ENCODE measurements at places on chromosomes 4 and X.

DNA sequence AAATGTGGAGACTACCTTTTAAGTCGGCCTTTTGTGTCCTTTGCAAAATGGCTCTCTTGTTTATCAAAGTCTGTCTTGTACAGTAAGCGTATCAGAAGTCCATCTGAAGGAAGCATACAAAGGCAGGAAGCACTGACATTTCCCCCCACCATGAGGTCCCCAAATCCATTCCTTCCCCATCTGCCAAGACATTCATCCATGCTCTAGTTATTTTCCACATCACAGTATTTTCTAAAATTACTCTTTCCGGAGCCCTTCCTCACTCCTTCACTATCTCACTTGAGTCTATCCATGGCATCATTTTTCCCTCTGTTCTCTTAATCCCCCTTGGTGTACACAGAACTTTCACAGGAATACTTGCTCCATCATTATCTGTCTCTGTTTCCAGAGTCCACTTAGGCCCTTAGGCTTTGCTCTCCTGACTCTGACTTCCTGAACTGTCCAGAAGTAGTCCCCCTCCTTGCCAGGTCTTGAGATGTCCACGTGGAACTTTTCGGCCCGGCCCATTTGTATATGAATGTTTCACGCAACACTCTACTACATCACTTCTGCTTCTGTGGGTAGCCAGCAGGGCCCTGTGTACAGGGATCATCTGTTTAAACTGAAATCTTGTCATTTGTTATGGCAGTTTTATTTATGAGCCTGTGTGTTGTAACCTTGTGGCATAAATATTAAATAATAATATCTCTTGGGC is 2.1 kb downstream of the SEL1L3 start:
- DNase-seq = no peak

DNA sequence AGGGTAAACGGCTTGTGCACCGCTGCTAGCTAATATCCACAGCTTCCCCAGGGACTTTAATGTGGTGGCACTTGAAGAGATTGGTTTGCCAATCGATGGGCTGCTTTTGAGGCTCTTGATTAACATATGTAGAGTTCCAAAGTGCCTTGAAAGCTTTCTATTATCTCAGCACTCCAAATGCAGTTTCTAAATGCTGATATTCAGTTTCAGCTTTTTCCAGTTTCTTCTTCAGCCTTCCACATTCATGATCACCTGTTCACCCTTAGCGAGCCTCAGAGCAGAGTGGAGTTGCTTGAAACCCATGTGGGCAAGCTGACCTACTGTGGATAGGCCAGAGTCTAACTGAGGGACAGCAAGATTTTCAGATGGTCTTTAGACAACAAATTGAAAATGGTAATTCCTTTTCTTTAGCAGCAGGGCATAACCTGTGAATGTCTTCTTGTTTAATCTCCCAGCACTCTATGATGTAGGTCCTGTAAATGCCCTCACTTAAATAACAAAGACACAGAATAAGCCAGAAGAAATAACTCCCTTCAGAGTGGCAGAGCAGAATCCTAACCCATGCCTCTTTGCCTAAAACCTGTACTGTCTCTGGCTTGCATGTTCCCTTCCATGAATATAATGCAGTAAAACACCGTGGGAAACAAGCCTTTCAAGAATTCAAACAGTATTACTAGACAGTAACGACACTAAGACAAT is 99.8 kb downstream of the TSPAN5 start:
- DNase-seq = no peak

- DNase-seq = no peak
These were observed 98.2 kb downstream of the KLHL8 start for GRCh38 chr4:87122252-87122651.

- DNase-seq = no peak
These were observed 300.9 kb downstream of the FAM47A start for GRCh38 chrX:33831211-33831610.

DNA sequence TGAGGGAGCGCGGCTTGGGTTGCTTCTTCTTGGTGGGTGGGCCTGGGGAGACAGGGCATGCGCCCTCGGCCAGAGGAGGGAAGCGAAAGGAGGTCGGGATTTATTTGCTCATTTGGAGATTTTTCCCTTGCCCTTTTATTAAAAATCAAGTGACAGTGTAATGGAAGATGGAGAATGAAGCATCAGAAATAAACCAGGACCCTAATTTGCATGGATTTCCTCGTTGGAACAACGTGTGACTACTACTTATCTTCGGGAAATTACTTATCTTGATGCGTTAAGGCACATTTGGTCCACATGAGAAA is 709 bp upstream of the CLOCK start:
- DNase-seq = no peak

Data from GM18507 (cell line).